ENCODE measurements at places on chromosomes 1 and 21.

DNA sequence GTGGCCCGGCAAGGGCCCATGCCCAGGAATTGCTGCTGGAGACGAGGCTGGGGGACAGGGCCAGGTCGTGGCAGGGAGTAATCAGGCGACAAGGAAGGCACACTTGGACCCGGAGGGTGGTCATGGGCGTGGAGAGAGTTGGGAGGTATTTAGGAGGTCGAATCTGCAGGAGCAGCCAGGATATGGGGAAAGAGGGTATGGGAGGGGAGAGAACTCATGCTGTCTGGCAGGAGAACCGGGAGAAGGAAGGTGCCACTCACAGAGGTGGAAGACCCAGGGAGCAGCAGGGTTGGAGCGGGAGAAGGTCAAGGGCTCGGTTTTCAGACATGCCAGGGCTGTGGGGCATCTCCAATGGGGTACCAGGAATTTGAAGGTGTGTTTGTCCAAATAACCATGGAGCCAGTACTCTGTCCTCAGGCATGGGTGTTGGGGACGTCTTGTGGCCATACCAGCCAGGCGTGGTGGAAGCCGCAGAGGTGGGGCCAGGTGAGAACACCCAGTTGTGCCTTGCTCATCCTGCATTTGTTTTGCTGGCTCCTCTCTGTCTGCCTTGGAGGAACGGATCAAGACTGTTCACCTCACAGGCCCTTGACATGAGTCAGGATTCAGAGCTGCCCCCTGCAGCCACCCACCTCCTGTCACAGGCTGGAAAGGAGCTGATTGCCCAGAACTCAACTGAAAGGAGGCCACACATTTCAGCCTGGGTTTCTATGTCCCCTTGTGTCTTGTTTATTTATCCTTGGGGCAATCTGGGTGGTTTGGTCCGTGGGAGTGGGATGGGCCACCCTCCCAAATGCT lies 111.6 kb downstream of the SPSB1 start:
- DNase-seq: no peak

DNA sequence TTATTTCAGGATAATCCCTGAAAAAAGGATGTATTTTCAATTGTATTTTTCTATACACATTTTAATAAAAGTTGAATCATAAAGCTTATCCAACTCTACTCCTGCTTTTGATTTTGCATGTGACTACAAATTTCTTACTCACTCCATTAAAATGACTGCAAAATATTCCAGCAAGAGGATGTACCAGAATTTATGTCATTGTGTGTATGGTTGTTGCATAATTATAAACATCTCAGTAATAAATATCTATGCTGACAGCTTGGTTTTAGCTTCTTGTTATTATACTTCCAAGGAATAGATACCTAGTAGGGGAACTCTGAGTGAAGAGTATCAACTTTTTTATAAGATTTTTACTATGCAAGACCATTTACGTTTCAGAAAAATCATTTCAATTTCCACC lies 463.2 kb upstream of the RUNX1 start:
- no peak for DNase-seq

DNA sequence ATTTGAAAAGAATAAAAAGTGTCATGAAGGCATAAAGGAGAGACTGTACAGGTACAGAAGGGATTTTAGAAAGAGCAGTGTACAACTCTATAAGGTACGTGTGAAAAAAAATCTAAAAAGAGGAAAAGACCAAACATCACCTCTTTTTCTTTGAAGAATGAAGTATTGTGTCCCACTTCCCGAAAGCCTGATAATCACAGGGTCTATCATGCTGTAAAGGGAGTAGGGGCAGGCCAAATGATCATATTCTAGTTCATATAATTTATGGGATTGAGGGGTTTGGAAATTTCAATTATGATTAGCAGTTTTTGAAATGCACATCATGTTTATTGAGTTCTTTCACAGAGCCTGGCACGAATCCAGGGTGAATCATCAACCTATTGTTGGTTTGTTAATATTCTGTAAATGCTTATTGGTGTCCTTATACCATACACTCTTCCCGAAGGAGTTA lies 910 bp upstream of the RERE start:
- peak; percentile 49 for DNase-seq

DNA sequence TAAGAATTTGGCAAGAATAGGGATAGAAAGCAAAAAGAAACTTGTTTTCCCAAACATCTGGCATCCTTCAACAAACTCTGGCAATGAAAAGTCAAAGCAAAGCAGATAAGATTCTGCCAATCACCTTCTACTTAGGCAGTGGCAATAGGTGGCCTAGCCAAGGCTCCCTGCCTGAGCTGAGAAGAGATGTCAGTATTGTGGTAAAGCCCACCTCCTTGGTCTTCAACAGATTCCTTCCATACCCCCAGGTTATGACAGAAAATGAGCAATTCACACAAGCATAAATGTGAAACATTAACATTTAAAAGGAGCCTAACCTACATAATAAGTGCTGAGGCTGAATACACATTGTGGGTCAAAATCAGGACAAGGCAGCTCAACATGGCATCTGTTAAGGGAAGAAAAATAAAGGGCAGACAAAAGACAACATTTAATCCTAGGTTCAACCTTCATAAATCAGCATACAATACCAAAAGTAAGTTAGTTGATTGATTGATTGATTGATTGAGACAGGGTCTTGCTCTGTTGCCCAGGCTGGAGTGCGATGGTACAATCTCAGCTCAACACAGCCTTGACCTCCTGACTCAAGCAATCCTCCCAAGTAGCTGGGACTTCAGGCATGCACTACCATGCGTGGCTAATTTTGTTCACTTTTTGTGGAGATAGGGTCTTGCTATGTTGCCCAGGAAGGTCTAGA lies 123.1 kb downstream of the AKT3 start:
- no peak for DNase-seq

DNA sequence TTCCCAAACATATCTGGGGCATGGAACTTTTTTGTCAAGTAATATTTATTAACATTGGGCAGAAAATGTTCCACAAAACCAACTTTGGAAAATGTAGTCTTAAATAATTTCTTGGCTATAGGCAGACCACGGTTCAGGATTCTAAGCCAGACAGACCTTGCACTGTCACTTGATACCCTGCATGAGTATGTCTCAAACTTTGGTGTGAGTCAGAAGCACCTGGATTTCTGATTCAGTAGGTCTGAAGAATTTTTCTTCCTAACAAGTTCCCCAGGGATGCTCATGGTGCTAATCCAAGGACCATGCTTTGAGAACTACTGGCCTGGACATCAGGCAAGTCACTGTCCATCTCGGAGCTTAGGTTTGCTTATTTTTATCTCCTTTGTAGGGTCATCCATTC lies 562.0 kb downstream of the PLPP3 start:
- no peak for DNase-seq

- DNase-seq: no peak
Observed at GRCh38 chr1:237327061-237327460, 285.1 kb downstream of the RYR2 start.

- DNase-seq: no peak
Observed at GRCh38 chr1:73197972-73198371, 915.6 kb upstream of the NEGR1 start.

- DNase-seq: no peak
Observed at GRCh38 chr1:2973601-2974593, 47.4 kb upstream of the ACTRT2 start.

Measured in NCI-H748 treated with DMSO at 0.1 percent for 48 hours (cell line).